ENCODE measurements at places on chromosomes 3 and 15.

GRCh38 chr3:180282386-180282785 lies 245.6 kb upstream of the PEX5L start:
- DNase-seq: no peak

GRCh38 chr3:89114841-89115223 lies 7.4 kb downstream of the EPHA3 start:
- DNase-seq: no peak

DNA sequence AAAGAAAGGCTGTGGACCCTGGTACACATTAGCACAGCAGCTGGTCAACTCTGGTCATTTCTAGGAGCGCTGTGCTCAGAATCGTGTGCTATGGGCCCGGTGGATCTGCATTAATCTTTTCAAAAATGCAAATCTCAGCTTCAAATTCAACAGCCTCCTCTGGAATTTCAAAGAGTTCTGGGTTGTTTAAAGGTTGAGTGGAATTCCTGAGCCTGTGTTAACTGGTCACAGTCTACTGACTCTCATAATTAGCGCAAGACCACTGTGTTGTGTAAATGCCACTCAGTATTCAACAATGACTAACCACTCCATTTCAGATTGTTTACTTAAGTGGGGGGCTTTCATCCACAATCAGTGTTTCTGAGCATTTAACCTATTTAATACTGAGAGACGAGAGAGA lies 2.7 kb upstream of the ARNT2 start:
- DNase-seq: no peak

GRCh38 chr15:96066126-96066525 lies 264.4 kb upstream of the NR2F2 start:
- no peak for DNase-seq

GRCh38 chr3:44055951-44056350 lies 185.7 kb upstream of the TOPAZ1 start:
- DNase-seq: no peak

- no peak for DNase-seq
Observed at GRCh38 chr15:38084289-38084688, 149.8 kb downstream of the TMCO5A start.

- no peak for DNase-seq
Observed at GRCh38 chr15:59169251-59169708, 37.4 kb upstream of the LDHAL6B start.

GRCh38 chr3:170642882-170643601 lies 57.2 kb upstream of the SLC7A14 start:
- no peak for DNase-seq

DNA sequence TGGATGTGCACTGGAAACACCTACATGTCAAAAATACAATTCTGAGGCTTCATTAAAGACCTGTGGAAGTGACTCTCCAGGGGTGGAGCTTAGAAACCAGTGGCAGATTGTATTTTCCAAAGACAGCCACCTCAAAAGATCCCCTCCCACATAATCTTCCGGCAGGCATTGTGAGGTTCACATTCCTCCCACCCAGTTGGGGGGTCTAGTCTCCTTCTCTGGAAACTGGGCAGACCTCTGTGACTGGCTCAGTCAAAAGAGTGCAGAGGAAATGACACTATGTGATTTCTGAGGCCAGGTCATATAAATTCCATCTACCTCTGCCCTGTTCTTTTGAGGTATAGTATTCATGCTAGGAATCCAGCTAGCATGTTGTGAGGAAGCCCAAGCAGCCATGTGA lies 1.9 kb upstream of the CFAP92 start:
- no peak for DNase-seq

DNA sequence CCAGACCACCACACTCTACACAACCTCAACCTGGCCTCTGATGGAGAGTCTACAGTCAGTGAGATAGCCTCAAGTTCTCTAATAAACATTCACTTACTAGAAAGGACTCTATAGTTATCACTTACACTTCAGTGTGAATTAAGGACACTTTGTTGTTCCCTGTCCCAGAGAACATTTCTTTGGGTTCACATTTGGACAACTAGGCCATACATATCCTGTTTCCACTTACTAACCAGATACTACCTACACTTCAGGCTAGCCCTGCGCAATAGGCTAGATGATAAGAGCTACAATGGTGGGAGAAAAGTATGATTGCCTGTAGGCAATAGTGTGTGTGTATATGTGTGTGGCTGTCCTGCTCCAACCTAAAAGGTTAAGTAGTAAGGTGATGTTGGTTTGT lies 72.7 kb downstream of the TP63 start:
- DNase-seq: no peak

- DNase-seq: no peak
Observed at GRCh38 chr3:55190331-55190730, 262.5 kb upstream of the LRTM1 start.

GRCh38 chr3:64594134-64594533 lies 93.7 kb downstream of the ADAMTS9 start:
- no peak for DNase-seq

GRCh38 chr15:52496776-52497470 lies 31.8 kb downstream of the MYO5A start:
- peak; percentile 44 for DNase-seq

- no peak for DNase-seq
Observed at GRCh38 chr3:31815631-31816440, 165.2 kb downstream of the OSBPL10 start.
